ENCODE measurements at places on chromosomes 13 and 19.

DNA sequence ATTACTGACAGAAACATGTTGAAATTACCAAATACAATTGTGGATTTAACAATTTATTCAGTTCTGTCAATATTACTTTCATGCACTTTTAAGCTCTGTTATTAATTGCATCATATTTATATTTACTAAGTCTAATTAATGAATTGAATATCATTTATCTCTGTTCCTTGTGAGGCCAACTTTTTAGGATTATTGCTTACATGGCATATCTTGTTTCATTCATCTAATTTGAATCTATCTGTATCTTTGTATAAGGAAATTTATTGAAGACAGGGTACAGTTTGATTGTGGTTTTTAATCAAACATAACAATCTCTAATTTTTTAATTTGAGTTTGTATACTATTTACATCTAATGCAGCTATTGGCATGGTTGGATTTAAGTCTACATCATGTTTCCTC, 249.9 kb upstream of the GPC6 start:
- DNase-seq = no peak

- DNase-seq = no peak
These were observed 207.9 kb upstream of the UFM1 start for GRCh38 chr13:38141792-38142191.

DNA sequence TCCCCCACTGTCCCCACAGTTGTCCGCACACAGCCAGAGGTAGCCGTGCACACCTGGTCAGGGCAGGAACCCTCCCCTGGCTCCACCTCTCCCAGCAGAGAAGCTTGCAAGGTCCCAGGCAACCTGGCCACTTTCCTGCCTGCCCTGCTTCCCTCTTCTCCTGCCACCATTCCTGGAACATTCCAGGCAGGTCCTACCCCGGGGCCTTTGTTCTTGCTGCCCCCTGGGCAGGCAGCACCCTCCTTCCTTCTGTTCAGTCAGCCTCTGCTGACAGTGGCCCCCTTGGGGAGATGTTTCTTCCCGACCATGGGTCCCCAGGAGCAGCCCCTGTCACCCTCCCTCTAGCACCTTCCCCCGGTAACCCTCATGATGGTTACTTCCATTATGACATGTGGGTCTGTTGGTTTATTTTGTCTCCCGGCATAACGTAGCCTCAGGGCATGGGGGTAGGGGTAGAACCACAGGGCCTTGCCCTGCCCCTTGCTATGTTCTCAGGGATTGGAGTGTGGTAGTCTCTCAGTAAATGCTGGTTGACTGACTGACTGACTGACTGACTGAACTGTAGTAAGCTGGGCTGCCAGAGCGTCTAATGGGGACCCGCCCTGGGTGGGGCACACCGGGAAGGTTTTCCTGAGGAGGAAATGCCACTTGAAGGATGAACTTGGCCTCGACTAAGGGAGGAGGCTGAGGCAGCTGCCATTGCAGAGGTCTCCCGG, 10.8 kb downstream of the PAK4 start:
- DNase-seq = no peak

DNA sequence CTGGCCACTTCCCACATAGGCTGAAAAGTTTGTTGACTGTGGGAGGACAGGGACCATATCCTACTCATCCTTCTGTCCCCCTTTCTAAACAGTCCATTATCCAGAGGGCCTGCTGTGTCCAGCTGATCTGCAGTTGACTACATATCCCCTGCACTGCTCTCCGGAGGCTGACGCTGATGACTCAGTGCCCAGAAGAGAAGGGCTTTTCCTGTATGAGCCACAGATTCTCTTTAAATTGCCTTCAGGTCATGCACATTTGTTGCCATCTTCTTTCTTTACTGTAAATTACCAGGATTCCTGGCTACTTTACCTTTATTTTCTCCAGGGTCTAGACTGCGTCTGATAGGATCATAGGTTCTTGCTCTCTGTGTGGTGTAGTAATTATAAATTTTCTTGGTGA, 125.2 kb downstream of the LACC1 start:
- no peak for DNase-seq

GRCh38 chr13:93254775-93255174, 28.2 kb downstream of the GPC6 start:
- DNase-seq = no peak

- DNase-seq = no peak
These were observed 725.7 kb upstream of the SGCG start for GRCh38 chr13:22455036-22455435.

DNA sequence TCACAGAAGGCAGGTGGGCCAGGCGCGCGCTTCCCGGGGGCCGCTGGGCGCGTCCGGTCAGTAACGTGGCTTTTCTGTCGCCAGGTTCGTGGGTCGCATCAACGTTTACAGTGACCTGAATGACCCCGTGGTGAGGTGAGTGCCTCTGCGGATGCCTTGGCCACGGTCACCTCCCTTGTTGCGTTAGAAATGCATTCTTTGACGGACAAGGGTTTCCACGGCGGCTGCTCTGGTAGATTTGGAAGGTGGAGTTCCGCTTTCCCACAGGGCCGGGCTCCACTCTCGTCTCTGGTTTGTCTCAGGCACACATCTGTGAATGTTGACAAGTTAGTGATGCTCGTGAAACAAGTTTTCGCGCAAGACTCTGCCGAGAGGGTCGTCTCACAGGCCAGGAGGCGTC, 130.0 kb downstream of the ATP11A start:
- no peak for DNase-seq

GRCh38 chr13:81001828-81002385, 661.0 kb upstream of the SPRY2 start:
- DNase-seq = no peak

DNA sequence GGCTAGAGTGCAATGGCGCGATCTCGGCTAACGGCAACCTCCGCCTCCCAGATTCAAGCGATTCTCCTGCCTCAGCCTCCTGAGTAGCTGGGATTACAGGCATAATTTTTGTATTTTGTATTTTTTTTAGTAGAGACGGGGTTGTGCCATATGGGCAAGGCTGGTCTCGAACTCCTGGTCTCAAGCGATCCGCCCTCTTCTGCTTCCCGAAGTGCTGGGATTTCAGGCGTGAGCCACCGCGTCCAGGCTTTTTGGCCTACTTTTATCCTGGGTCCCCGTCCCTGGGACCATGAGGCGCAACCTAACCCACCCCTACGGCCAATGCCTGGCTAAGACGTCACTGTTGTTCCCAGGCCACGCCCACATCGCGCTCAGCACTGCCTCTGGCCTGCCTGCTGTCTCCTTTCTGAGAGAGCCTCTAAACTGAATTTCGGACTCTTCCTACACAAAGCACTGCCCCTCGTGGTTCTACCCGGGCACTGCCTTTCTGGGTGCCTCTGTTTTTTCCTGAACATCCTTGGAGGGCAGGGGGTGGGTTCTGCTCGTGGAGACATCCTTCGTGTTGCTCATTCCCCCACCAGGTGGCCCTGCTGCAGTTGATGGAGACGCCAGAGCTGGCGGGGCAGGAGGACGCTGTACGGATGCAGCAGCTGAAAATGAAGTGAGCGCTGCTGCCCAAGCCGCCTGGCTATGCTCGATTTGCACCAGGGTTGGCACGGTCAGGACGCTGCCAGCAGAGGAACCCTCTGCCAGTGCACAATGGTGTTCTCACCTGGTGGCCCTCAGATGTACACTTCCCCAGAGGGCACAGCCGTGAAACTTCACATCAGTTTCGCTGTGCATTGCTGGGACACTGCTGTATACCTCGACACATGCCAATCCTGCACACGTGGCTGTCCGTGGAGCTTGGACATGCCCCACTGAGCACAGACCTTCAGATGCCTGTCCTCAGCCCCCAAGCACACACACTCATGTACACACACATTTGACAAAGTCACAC, 2.0 kb downstream of the REX1BD start:
- no peak for DNase-seq

DNA sequence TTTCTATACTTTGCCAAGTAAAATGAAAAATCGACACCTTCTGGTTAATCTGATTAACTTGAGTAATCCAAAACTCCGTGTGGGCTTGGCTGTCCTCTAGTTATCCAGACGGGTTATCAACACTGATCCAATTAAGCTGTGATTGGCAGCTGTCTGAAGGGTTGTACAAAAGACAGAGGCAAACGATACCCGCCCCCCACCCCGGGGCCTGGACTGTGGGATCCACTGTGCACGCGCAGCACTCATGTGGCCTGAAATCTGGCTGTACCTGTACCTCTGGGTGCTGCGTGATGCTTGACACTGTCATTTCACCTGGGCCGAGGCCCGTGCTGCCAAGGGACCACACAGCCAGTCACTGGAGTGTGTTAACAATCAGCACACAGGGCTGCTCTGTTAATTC, 53.5 kb downstream of the COL4A2 start:
- DNase-seq = no peak

DNA sequence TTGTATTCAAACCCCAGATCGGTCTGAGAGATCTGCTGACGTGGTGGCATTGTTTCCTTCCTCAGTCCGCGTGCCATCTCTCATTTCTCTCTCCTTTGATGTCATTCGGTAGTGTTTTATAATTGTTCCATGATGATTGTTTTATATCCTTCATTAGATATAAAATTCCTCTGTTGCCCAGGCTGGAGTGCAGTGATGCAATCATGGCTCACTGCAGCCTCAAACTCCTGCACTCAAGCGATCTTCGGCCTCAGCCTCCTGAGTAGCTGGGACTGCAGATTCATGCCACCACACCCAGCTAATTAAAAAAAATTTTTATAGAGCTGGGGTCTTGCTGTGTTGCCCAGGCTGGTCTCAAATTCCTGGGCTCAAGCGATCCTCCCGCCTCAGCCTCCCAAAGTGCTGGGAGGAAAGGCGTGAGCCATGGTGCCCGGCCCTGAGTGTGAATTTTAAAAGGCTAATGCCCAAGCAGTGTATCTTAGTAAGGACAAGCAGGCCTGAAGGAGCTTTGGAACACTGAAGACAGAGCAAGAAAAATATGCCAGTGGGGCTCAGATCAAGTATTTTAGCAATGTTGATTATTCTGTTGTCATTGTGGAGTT, 5.3 kb downstream of the ZNF57 start:
- DNase-seq = no peak

GRCh38 chr13:26508885-26509284, 48.6 kb upstream of the WASF3 start:
- DNase-seq = no peak

- no peak for DNase-seq
These were observed 526.2 kb downstream of the UQCRFS1 start for GRCh38 chr19:28686756-28687155.

GRCh38 chr13:96769874-96770273, 224.4 kb downstream of the OXGR1 start:
- no peak for DNase-seq

Data from thoracic aorta (tissue), 2 donors.